Calu3 (cell line): ENCODE measurements at places on chromosomes 5 and 9. TPM values are rescaled to one million over a fixed set of nuclear protein-coding genes. Genes with fewer than 3 reads are reported as not detected.

DNA sequence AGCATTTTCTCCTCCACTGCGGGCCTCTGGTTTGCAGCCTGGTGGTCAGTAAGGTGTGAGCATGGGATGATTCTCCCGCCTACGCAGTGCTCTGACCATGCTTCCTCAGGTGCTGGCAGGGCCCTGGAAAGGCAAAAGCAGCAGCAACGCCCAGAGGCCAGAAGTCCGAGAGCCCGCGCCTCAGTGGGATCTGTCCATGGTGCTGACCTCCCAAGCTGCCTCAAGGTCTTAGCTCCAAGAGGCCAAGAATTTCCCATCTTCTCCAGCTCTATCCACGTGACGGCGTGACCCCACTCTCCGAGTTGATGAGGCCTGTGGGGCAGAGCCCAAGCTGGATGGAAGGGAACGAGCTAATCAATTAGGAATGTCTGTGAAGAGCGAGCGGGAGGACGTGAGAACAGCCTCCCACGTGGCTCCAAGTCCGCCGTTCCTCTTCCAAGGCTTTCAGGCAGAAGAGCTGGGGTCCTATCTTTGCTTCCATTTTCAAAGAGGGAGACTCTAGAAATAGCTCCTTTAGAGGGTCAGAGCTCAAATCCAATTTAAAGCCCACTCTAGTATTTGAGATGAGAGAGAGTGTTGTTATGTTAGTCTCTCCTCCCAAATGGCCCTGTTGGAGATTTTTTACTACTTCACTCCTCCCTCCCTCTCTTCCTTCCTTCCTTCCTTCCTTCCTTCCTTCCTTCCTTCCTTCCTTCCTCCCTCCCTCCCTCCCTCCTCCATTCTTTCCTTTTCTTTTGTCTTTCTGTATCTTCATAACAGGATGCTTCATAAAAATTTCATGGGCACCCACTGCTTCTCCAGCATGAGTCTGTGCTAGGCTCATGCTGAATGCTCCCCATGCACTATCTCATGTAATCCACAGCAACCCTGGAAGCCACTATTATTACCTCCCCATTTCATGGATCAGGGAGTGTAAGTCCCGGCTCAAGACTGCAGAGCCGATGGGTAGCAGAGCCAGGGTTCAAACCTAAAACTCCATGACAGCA is 69.3 kb downstream of the OLFM1 start:
- no peak overlapping the region for H3K27ac ChIP-seq
- no peaks in the 10 kb centered on the region for H3K4me1 ChIP-seq
- peak; percentile 36 for DNase-seq
- H3K36me3 ChIP-seq = no peaks in the 10 kb centered on the region

DNA sequence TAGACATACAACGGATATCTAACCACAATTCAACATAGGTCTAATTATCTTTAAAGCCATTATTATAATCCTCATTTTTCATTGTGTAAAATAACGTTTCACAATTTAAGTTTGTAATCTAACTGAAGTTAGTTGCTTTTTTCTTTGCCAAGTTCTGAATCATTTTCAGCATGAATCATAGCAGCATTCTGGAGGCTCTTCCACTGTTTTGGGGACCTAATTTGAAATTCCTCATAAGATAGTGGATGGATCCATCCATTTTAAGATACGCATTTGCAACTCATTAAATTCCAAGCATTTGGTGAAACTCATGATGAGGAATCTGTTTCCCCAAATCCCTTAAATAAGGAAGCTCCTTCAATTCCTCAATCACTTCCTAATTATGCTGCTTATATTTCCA is 447.1 kb upstream of the CDH10 start:
- H3K27ac ChIP-seq = no peak overlapping the region
- H3K36me3 ChIP-seq = no peaks in the 10 kb centered on the region
- H3K27me3 ChIP-seq = no peaks in the 10 kb centered on the region
- DNase-seq = no peak

DNA sequence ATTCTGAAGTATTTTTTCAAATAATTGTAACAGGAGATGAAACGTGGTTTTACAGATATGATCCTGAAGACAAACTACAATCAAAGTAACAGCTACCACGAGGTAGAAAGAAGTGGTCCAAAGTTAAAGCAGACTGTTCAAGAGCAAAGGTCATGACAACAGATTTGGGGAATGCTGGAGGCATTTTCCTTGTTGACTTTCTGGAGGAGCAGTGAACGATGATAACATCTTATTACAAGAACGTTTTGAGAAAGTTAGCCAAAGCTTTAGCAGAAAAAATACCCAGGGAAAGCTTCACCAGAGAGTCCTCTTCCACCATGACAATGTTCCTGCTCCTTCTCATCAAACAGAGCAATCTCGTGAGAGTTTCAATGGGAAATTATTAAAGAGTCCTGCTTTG is 145.4 kb upstream of the NREP start:
- H3K4me1 ChIP-seq = no peaks in the 10 kb centered on the region
- H3K4me3 ChIP-seq = no peak overlapping the region
- no peak overlapping the region for H3K27ac ChIP-seq
- H3K27me3 ChIP-seq = no peaks in the 10 kb centered on the region

GRCh38 chr5:67246108-67246507 is 49.5 kb upstream of the CD180 start:
- DNase-seq = peak; percentile 47
- peaks cover 8% of the 10 kb centered on the region for H3K4me1 ChIP-seq
- no peak overlapping the region for H3K27ac ChIP-seq

- no peak overlapping the region for H3K27ac ChIP-seq
- DNase-seq = peak; percentile 4
- no peaks in the 10 kb centered on the region for H3K36me3 ChIP-seq
- no peaks in the 10 kb centered on the region for H3K4me1 ChIP-seq
- no peaks in the 10 kb centered on the region for H3K27me3 ChIP-seq
Measured at GRCh38 chr9:2116073-2116472, 100.9 kb downstream of the SMARCA2 start.

DNA sequence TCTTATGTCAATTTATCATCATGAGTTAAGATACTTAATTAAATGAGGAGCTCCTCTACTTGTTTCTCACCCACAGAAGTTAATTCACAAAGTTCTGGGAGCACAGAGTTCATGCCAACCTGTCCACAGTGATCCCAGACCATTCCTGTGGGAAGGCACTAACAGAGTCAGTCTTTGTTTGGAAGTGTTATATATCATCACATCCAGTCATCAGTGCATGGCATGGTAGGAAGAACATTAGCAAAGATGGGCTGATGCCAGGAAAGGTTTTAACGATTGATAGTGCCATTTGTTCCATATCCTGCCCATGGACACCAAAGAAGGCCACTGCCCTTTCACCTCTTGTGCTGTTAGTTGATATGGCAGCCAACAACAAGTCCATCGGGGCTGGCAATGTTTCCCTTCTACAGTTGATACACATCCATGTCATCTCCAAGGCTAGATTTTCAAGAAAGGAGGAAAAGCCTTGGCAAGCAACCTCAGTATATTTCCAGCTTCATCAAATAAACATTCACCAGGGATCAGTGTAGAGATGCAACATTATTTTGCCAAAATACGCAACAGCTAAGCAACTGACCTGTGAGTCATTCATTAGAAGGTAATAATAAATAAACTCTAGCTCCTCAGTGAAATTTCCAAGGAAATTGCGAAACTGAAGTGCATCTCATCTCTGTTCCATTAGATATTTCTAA is 169.6 kb downstream of the RORB start:
- H3K27me3 ChIP-seq = no peaks in the 10 kb centered on the region
- no peak for DNase-seq
- H3K27ac ChIP-seq = no peak overlapping the region
- no peaks in the 10 kb centered on the region for H3K4me1 ChIP-seq
- no peak overlapping the region for H3K4me3 ChIP-seq

DNA sequence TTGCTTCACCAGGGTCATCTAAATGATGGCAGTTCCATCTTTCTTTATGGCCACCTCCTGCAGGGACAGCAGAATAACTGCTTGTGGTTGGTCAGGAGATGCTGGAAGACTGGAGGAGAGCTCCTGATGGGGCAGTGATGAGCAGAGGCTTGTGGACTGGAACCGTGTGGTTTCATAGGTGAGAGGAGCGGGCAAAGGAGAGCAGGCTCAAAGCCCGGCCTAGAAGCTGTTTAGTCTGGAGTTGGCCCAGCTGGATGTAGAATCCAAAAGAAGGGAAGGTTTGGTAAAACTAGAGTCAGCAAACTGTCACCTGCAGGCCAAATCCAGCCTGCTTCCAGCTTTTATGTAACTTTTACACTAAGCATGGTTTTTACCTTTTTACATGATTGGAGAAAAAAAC is 32.9 kb upstream of the TLE1 start:
- H3K27me3 ChIP-seq = no peaks in the 10 kb centered on the region
- H3K27ac ChIP-seq = no peak overlapping the region
- no peak for DNase-seq
- H3K36me3 ChIP-seq = no peaks in the 10 kb centered on the region

GRCh38 chr5:179255527-179256327 is 89.5 kb downstream of the ADAMTS2 start:
- no peaks in the 10 kb centered on the region for H3K27me3 ChIP-seq
- H3K27ac ChIP-seq = no peak overlapping the region
- no peaks in the 10 kb centered on the region for H3K36me3 ChIP-seq

- no peak overlapping the region for H3K27ac ChIP-seq
- H3K36me3 ChIP-seq = no peaks in the 10 kb centered on the region
- DNase-seq = no peak
- H3K4me3 ChIP-seq = no peak overlapping the region
- H3K27me3 ChIP-seq = no peaks in the 10 kb centered on the region
Measured at GRCh38 chr5:164186550-164186949, 681.1 kb downstream of the MAT2B start.

DNA sequence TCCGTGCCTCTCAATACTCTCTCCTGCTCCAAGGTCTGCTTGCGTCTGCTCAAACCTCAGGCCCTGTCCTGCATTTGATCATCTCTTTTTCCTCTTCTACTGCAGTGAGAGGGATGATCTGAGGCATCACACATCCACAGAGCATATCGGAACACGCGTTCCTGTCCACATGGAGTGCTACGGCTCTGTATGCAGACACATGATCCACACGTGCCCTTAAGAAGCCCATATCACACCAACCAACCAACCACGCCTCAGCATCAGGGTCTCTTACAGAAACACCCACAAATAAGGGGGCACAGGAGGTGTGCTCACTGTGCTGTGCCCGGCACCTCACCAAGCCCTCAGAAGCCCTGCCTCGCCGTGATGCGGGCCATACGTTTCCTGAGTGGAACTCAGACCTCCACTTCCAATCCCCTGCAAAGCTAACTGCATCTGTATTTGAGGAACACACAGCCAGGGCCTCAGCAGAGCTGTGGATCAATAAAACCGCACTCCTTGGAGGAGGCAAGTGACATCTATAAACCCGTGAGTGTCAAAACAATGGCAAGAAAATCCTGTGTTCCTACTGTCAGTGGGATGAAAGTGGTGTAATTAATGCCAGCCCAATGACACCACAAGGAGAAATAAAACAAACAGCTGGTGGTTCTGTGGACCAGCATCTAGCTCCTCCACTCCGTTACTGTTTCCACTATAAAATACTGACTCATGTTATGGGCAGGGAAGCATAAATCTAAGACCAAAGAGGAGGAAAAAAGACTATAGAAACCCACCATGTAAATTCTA is 40.4 kb downstream of the AK8 start:
- no peak for DNase-seq
- peaks cover 9% of the 10 kb centered on the region for H3K4me1 ChIP-seq
- H3K4me3 ChIP-seq = no peak overlapping the region
- H3K36me3 ChIP-seq = no peaks in the 10 kb centered on the region

DNA sequence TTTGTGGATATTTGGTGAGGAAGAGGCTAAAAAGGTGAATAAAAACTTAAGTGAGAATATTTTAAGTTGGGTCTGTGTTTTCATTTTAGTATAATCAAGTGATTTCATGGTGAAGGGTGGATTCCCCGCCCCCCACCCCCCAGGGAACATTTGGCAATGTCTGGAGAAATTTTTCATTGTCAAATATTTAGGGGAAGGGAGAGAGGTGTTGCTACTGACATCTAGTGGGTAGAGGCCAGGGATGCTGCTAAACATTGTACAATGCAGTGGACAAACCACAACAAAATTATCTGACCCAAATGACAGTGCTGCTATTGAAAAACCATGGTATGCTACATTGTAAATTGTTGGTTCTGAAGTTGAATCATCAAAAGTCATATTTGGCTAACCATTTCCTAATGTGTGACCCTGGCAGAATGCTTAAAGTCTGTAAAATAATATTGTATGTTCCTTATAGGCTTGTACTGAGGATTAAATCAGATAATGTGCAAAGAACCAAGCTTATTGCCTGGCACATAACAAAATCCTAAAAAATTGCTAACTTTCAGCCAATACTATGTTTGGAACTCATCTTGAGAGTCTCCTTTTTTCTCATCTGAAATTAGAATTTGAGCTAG is 5.6 kb downstream of the C5orf24 start:
- H3K4me3 ChIP-seq = no peak overlapping the region
- peak overlapping the region; percentile 56 for H3K27ac ChIP-seq
- H3K4me1 ChIP-seq = peaks cover 9% of the 10 kb centered on the region
- H3K27me3 ChIP-seq = no peaks in the 10 kb centered on the region
- H3K36me3 ChIP-seq = peaks cover 84% of the 10 kb centered on the region
- DNase-seq = peak; percentile 33

GRCh38 chr5:140842798-140843733 is 2.1 kb downstream of the PCDHA8 start:
- H3K27me3 ChIP-seq = no peaks in the 10 kb centered on the region
- H3K36me3 ChIP-seq = no peaks in the 10 kb centered on the region
- H3K4me1 ChIP-seq = no peaks in the 10 kb centered on the region
- H3K4me3 ChIP-seq = no peak overlapping the region
- H3K27ac ChIP-seq = no peak overlapping the region

DNA sequence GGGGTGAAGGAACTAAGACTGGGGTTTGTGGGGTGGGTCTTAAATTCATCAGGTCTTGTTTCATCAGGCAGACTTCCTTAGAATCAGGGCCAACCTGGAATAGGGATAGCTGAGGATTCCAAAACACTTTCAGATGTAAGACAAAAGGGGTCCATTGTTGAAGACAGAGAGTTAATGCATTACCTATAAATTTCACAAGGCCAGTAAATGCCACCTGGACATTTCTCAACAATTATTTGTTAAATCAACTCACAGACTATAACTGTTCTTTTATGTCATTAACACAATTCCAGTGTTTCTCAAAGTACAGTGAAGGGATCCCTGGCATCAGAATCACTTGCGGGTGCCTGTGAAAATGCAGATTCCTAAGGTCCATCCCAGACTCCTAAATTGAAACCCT is 2.8 kb downstream of the MARCHF3 start:
- H3K36me3 ChIP-seq = peaks cover 29% of the 10 kb centered on the region
- DNase-seq = no peak
- no peaks in the 10 kb centered on the region for H3K27me3 ChIP-seq

DNA sequence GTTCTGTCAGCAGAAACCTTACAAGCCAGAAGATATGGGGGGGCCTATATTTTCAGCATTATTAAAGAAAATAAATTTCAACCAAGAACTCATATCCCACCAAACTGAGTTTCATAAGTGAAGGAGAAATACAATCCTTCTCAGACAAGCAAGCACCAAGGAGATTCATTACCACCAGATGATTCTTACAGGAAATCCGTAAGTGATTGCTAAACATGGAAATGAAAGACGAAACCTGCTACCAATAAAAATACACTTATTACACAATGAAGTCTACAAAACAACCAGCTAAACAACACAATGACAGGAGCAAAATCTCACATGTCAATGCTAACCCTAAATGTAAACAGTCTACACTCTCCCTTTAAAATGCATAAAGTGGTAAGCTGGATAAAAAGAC is 17.8 kb upstream of the C9orf72 start:
- DNase-seq = no peak
- H3K27me3 ChIP-seq = peaks cover 7% of the 10 kb centered on the region
- no peak overlapping the region for H3K27ac ChIP-seq
- H3K4me1 ChIP-seq = no peaks in the 10 kb centered on the region

GRCh38 chr5:118989816-118990215 is 1.5 kb upstream of the DTWD2 start:
- H3K4me1 ChIP-seq = peaks cover 45% of the 10 kb centered on the region
- no peak for DNase-seq
- H3K36me3 ChIP-seq = peaks cover 23% of the 10 kb centered on the region
- H3K27ac ChIP-seq = peak overlapping the region; percentile 91
- no peaks in the 10 kb centered on the region for H3K27me3 ChIP-seq

The ACSL6 gene
- 0.24 and 0.86 TPM in 2 replicates for total RNA-seq

The SLC6A7 gene
- total RNA-seq = not detected in 2 replicates

The SAXO1 gene
- total RNA-seq = 0.29 TPM in 1 of 2 replicates, not detected in the other

The PCDHB11 gene
- total RNA-seq = 0.83 and 0.85 TPM in 2 replicates
